Heart left ventricle (tissue), 16 donors: ENCODE measurements at places on chromosomes 4 and X. TPM values are rescaled to one million over a fixed set of nuclear protein-coding genes. Genes with fewer than 3 reads are reported as not detected.

The PGK1 gene
- total RNA-seq = 344 TPM

The MED12 gene
- 18.4 TPM for total RNA-seq

The ADH1A gene
- 1.9 TPM for total RNA-seq

- H3K27me3 ChIP-seq = no peaks in the 10 kb centered on the region
- no peaks in the 10 kb centered on the region for H3K36me3 ChIP-seq
- H3K4me1 ChIP-seq = peaks cover 96% of the 10 kb centered on the region
Measured at GRCh38 chr4:38673130-38673978, 9.4 kb downstream of the KLF3 start.

DNA sequence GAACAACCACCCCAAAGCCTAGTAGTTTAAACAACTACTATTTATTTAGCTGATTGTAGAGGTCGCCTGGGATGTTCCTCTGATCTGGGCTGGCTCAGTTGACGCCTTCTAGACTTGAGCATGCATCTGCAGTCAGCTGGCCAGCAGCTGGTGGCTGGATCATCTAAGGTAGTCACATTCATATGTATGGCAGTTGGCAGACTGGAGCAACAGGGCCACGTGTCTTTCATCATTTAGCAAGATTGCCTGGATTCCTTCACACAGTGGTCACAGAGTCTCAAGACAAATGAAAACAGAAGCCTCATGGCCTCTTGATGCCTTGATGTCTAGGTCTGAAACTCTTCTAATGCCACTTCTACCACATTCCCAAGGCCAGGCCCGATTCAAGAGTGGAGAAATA lies 220.6 kb upstream of the S100G start:
- H3K27me3 ChIP-seq = no peaks in the 10 kb centered on the region
- H3K36me3 ChIP-seq = no peaks in the 10 kb centered on the region
- DNase-seq = no peak
- no peak overlapping the region for H3K4me3 ChIP-seq
- no peak overlapping the region for H3K27ac ChIP-seq

- H3K27ac ChIP-seq = no peak overlapping the region
- H3K4me3 ChIP-seq = no peak overlapping the region
- H3K4me1 ChIP-seq = no peaks in the 10 kb centered on the region
- H3K27me3 ChIP-seq = no peaks in the 10 kb centered on the region
- no peaks in the 10 kb centered on the region for H3K36me3 ChIP-seq
Measured at GRCh38 chrX:590693-591404, 39.7 kb upstream of the SHOX start.
